ENCODE measurements at places on chromosomes 11 and 22.

GRCh38 chr11:77143405-77144020 is 15.5 kb downstream of the MYO7A start:
- no peak for DNase-seq

DNA sequence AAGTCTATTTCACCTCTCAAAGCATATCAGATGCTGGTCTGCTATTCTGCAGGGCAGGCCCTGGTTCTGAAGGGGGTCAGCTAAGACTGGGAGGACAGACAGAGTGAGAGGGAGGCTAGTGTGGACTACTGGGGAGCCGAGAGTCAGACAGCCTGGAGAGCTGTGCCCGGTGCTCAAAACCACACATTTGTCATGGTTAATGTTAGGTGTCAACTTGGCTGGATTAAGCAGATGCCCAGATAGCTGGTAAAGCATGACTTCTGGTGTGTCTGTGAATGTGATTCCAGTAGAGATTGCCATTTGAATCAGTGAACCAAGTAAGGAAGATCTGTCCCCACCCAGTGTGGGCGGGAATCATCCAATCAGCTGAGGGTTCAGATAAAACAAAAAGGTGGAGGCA is 102.6 kb downstream of the SNX19 start:
- DNase-seq, result no peak

GRCh38 chr11:3105791-3106735 is 48.8 kb upstream of the CARS1 start:
- DNase-seq, result no peak

GRCh38 chr11:76577921-76578653 is 92.5 kb downstream of the LRRC32 start:
- DNase-seq, result no peak

GRCh38 chr11:134528453-134528852 is 116.4 kb upstream of the B3GAT1 start:
- no peak for DNase-seq

DNA sequence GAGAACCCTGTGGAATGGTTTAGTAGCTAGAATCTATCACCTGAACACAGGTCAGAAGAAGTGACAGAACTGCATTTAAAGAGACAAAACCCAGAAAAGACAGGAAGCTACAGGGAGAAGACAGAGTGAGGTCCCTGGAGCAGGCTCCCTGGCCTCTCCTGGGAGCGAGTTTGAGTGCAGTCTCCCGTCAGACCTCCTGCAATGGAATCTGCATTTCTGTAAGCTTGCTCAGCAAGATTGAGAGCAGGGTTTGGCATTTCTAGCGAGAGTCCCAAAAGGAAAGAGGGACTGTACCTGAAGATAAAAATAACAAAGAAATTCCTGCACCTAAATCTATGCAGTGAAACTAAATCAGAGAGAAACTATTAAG is 74.2 kb downstream of the MORC2 start:
- DNase-seq, result no peak

DNA sequence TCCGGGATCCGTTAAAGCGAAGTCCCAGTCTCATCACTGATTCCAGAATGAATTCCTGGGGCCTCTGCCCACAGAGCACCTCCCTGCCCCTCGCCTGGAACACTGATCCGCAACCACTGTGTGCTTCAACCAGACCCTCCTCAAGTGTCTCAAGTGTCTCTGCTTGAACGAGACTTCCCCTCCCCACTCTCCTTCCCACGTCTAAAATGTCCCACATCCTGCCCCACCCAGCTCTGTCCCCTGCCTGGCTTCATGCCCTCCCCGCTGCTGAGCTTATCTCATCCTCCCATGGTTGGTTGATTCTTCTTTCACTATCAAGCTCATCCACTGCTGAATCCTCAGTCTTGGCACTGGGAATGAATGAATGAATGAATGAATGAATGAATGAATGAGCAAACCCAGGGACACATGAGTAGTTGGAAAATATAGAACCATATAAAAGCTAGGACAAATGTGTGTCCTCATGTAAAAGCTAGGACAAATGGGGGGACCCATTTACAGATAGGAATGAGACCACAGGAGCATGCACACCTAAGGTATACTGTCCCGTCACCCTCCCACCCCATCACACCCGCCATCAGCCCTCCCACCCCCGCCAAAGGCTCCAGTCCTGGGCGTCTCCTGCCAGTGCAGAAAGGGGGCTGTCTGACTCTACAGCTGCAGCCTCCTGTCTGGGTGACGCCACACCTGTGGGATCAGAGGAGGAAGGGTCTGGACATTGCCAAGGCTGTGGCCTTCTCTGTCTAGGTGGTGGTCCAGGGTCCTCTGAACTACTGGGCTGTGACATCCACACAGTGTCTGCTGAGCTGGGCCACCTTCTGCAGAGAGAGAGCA is 71.4 kb upstream of the LINC01488 start:
- DNase-seq, result no peak

GRCh38 chr11:58923300-58923788 is 15.9 kb upstream of the GLYATL1 start:
- DNase-seq, result no peak

DNA sequence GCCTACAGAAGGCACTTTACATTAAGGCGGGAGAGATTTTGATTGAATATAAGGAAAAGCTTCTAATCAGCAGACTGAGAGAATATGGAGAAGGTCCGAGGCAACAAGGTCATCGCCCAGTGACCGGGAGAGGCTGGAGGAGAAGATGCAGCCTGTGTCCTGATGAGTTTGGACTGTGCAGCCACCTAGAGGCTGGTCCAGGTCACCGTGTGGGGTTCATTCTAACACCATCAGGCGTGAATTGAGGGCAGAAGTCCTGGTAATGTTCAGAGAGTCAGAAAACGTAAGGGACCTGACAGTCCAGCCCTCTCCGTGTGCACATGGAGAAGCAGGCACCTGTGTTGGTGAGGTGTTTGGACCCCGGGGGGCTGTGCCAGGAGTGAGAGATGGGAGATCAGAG is 102.7 kb downstream of the FEZ1 start:
- no peak for DNase-seq

GRCh38 chr11:102390667-102391465 is 43.9 kb downstream of the BIRC2 start:
- DNase-seq, result no peak

DNA sequence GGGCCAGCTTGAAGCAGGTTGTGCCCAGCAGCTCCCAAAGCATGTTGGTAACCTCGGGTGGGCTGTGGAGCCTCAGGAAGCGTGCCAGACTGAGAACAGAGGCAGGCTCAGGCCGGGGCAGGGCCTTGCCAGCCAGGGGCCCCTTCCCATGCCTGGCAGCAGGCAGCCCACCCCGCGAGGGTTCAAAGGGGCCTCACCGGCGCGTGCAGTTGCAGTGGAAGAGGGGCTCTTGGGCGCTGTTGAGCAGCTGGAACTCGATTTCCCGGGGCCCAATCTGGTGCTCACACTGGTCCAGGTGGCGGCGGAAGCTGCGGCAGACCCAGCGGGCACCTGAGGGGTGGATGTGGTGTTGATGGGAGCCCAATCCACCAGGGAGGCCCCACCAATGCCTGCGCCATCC is 3.6 kb downstream of the PLA2G3 start:
- DNase-seq, result no peak

GRCh38 chr11:67468456-67468758 is 644 bp downstream of the TMEM134 start:
- DNase-seq, result no peak

DNA sequence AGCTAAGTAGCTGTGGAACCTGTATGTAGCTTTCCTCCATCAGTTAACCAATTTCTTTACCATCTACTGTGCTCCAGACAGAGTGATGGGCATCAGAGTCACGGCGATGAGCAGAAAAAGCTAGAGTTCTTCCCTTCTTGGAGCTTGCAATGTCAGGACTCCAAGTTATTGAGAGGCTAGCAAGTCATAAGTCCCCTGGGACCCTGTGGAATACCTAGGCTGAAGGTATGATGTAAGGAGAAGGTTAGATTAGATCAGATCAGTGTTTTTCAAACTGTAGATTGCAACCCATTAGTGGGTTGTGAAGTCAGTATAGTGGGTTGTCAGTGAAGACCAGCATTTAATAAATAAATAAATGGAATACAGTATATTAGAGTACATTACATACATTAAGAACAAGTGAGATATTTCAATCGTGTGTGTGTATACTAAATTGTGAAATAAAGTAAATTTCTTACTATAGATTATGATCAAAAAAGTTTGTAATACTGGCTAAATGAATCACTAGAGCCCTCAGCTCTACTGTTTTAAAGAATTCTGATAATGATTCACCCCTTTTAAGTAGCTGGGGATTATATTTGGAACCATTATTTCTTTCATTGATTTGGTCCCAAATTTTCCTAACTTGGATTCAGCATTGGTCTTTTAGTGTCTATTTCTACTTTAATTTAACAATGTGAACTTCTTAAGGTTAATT is 52.3 kb downstream of the RASSF10 start:
- no peak for DNase-seq

- no peak for DNase-seq
These were observed 23.5 kb upstream of the TMEM123 start for GRCh38 chr11:102476069-102476468.

DNA sequence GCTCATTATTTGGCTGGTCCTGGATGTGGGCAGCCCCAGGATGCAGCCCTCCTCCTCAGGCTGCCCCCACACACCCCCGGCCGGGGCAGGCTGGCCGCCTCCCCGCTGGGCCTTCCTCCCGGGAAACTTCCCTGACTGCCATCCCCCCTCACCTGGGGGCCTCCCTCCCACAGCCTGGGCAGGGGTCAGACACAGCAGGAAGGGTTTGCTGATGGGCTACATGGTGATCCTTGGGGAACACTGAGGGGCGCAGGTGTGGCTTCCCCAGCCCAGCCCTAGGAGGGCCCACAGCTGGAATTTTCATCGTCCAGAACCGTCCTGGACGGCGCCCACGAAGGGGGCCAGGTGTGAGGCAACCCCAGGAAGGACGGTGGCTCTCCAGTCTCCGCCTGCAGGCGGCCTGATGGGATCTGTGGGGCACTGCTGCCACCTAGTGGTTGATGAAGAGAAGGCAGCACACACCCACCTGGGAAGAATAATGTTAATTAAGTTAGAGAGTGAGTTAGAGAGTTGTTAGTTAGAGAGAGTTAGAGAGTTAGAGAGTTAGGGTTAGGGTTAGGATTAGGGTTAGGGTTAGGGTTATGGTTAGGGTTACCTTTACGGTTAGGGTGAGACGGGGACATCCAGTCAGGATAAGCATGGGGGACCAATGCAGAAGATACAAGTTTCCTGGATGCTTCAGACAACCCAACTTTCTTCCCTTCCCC is 75.9 kb upstream of the PRR5 start:
- peak; percentile 53 for DNase-seq

Measured in stimulated activated CD8-positive, alpha-beta memory T cell treated with anti-CD3 and anti-CD28 coated beads, Interleukin-7, amount 100 ng/mL, for 24 hours (primary cell).